ENCODE measurements at places on chromosomes 12 and 14.

- no peaks in the 10 kb centered on the region for H3K27me3 ChIP-seq
- H3K4me3 ChIP-seq = no peak overlapping the region
- no peaks in the 10 kb centered on the region for H3K36me3 ChIP-seq
Observed at GRCh38 chr12:49885663-49886461, 17.8 kb downstream of the FAIM2 start.

DNA sequence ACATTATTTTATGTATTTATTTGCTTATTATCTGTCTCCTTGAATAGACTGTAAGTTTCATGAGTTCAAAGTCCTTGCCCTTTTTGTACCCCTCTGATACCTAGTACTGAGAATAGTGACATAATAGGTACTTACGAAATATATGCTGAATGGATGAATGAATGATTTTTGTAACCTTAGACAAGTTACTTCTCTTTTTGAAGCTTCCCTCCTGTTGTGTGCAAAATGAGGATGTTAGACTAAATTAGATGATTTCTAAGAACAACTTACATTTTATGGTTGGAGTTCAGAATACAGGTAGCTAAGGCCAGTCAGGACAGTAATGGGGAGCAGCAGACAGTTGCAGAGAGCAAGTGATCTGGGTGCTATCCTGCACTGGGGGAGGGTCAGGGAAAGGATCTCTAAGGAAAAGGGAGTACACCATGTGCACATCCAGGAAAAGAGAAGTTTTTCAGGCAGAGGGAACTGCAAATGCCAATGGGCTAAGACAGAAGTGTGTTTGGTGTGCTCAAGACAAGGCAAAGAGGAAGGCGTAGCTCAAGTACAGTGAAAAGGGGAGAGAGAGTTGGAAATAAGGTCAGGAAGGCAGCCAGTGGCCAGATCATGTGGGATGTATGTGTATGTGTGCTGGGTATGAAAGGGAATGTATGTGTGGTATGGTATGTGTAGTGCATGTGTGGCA lies 59.4 kb upstream of the AMIGO2 start:
- no peak overlapping the region for H3K4me3 ChIP-seq
- no peaks in the 10 kb centered on the region for H3K27me3 ChIP-seq
- DNase-seq = no peak
- H3K4me1 ChIP-seq = no peaks in the 10 kb centered on the region
- no peaks in the 10 kb centered on the region for H3K36me3 ChIP-seq
- H3K27ac ChIP-seq = no peak overlapping the region

- no peak for DNase-seq
- H3K27ac ChIP-seq = no peak overlapping the region
- H3K4me1 ChIP-seq = no peaks in the 10 kb centered on the region
- no peak overlapping the region for H3K4me3 ChIP-seq
Observed at GRCh38 chr12:6285532-6286306, 24.8 kb upstream of the PLEKHG6 start.

GRCh38 chr12:15863372-15863771 lies 18.8 kb upstream of the STRAP start:
- peaks cover 7% of the 10 kb centered on the region for H3K4me1 ChIP-seq
- H3K27me3 ChIP-seq = no peaks in the 10 kb centered on the region
- DNase-seq = no peak

DNA sequence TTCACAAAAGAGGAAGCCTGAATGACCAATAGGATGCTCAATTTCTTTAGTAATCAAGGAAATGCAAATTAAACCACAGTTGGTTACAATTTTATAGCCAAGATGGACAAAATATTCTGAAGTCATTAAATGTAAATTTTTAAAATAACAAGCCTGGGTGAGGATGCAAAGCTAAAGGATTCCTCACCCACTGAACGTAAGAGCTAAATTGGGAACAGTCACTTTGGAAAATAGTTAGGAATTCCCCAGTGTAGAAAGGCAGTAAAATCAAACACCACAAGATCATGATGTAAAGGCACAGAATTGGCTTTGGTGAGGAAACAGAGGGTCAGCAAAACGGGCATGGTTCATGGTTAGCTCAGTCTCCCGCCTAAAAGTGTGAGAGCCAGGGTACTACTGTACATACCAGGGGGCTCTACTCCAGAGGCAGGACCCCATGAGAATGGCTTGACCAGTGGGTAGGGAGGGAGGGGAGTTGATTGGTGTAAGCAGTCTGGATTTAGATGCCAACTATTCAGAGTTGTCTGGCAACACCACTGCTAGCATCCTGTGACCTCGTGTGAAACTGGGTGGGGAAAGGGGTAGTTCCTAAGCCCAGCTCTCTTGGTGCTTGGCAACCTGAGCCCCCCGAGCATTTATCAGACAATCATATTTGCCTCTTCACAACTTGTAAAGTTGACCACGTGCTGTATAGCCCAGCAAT lies 213.4 kb upstream of the EGLN3 start:
- H3K4me1 ChIP-seq = no peaks in the 10 kb centered on the region
- no peak overlapping the region for H3K27ac ChIP-seq
- no peaks in the 10 kb centered on the region for H3K36me3 ChIP-seq
- DNase-seq = no peak
- no peak overlapping the region for H3K4me3 ChIP-seq
- no peaks in the 10 kb centered on the region for H3K27me3 ChIP-seq

Measured in thyroid gland (tissue), 4 donors.